ENCODE measurements at places on chromosomes 16 and 17.

- no peak for DNase-seq
Measured at GRCh38 chr17:53101706-53102105, 721.0 kb upstream of the KIF2B start.

DNA sequence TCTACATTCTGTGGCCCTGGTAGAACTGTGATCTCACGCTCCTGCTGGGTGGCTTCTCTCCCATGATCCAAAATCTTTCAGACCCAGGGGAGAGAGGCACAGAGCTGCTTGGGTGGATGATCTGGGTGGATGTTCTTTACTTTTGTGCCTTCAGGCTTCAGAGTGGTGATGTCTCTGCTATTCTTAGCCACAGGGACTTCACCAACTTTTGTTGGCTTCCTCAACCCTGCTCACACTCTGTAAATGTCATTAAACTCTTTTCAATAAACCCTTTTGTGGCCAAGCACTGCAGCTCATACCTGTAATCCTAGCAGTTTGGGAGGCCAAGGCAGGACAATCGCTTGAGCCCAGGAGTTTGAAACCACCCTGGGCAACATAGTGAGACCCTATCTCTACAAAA lies 7.6 kb downstream of the CLEC10A start:
- no peak for DNase-seq

- DNase-seq: no peak
Measured at GRCh38 chr17:65456368-65457151, 104.9 kb downstream of the AXIN2 start.

- no peak for DNase-seq
Measured at GRCh38 chr16:8866118-8866883, 2.5 kb downstream of the CARHSP1 start.
